H54 (cell line): ENCODE measurements at places on chromosomes 16 and 17.

DNA sequence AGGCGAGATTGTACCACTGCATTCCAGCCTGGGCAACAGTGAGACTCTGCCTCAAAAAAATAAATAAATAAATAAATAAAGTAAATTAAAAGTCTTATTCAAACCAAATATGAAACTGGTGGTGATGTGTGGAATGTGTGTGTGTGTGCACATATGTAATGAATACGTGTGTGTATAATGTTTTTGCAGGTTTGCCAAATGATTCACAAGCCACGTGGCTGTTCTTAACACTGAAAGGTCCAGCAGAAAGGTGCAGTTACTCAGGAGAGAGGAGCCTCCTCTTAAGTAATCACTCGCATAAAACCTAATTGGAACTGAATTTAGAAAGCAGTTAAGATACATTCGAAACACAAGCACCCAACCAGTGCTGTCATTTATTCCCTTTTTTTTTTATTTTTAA lies 22.9 kb downstream of the GDE1 start:
- no peak for DNase-seq

GRCh38 chr16:88815227-88815626 lies 3.5 kb upstream of the APRT start:
- no peak for DNase-seq

- DNase-seq: no peak
Measured at GRCh38 chr16:19138601-19139000, 24.8 kb downstream of the ITPRIPL2 start.

DNA sequence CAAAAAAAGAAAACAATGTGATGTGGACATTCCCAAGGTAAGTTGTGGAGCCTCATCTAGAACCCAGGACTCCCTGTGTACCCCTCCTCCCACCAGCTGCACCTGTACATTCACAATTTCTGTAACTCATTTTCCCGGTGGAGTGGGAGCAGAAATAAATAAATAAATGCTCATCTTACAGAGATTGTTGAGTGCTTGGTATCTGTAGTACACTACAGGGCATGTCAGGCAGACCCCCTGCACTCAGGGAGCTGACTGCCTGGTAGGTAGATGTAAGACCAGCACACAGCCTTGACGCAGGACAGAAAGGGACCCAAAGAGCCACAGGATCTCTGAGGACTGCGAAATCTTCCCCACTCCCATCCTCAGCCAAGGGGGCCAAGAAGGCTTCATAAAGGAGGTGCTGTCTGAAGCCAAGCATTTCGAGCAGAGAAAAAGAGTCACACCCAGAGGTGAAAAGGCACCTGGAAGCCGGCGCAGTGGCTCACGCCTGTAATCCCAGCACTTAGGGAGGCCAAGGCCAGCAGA lies 6.5 kb downstream of the EIF1 start:
- DNase-seq: no peak

DNA sequence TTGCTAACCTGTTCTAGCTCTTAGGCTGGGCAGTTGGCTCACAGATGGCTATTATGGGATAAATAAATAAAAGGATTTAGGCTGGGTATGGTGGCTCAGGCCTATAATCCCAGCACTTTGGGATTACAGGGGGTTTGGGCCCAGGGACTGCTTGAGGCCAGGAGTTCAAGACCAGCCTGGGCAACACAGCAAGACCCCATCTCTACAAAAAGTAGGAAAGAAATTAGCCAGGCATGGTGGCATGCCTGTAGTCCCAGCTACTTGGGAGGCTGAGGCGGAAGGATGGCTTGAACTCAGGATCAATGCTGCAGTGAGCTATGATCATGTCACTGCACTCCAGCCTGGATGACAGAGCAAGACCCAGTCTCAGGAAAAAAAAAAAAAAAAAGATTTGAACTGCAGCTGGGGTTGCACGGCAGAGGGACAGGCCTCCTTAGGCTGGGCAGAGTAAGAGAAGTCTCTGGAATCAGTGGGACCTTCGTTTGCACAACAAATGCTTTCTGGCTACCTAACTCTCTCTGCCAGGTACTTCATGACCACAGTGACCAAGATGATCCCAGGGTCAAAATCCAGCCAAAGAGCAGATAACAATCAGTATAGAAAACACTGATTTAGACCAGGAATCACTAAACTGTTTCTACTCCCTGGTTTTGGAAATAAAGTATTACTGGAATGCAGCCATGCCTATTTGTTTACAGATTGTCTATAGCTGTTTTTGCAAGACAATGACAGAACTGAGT lies 6.8 kb downstream of the RUSF1 start:
- no peak for DNase-seq

- no peak for DNase-seq
Measured at GRCh38 chr17:4635823-4636375, 5.6 kb downstream of the ALOX15 start.

GRCh38 chr17:63991611-63992010 lies 6.5 kb upstream of the PRR29 start:
- DNase-seq: no peak

GRCh38 chr16:28292731-28293600 lies 641 bp downstream of the SBK1 start:
- no peak for DNase-seq

GRCh38 chr17:37124821-37125173 lies 176.0 kb downstream of the AATF start:
- no peak for DNase-seq
